Activated naive CD4-positive, alpha-beta T cell treated with anti-CD3 and anti-CD28 coated beads, Interleukin-2, amount 50 U/mL, for 16 hours (primary cell): ENCODE measurements at places on chromosomes 11 and 22.

- no peak for DNase-seq
Observed at GRCh38 chr11:92916299-92916698, 53.2 kb upstream of the MTNR1B start.

GRCh38 chr11:57307666-57308270 lies 17.0 kb downstream of the TNKS1BP1 start:
- no peak for DNase-seq

- DNase-seq = no peak
Observed at GRCh38 chr22:49760280-49760629, 67.4 kb downstream of the BRD1 start.

- no peak for DNase-seq
Observed at GRCh38 chr11:86442420-86442819, 67.7 kb downstream of the CCDC81 start.

- no peak for DNase-seq
Observed at GRCh38 chr11:8192896-8193209, 24.0 kb upstream of the RIC3 start.

GRCh38 chr11:119108146-119108856 lies 1.2 kb downstream of the C2CD2L start:
- peak; percentile 27 for DNase-seq

DNA sequence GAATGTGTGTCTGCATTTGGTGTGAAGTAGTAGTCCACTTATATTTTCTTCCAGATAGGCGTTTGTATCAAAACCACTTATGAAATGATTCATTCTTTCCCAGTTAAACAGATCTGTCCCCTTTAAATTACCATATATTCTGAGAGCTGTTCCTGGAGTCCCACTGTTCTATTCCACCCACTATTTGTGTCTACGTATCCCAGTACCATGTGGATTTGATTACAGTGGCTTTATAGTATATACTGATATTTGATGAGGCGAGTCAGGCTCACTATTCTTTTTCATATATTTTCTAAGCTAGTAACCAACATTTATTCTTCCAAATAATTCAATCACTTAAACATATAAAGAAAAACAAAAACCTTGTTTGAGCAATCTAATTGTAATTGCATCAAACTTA lies 81.9 kb upstream of the RASSF10 start:
- DNase-seq = no peak

GRCh38 chr11:112613051-112613972 lies 347.9 kb upstream of the NCAM1 start:
- DNase-seq = no peak

GRCh38 chr11:34358728-34359547 lies 1.1 kb upstream of the ABTB2 start:
- peak; percentile 71 for DNase-seq

DNA sequence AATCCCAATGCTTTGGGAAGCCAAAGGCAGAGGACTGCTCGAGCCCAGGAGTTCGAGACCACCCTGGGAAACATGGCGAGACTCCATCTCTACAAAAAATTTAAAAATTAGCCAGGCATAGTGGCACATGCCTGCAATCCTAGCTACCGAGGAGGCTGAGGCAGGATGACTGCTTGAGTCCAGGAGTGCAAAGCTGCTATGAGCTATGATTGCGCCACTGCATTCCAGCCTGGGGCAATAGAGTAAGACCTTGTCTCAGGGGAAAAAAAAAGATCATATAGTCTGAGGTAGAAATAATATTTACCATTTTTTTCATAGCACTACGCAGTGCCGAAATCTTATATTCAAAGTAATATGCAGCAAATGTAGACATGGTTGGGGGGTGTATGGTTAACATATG lies 47.8 kb downstream of the MRTFA start:
- DNase-seq = no peak

GRCh38 chr11:33889296-33889695 lies 2.6 kb downstream of the LMO2 start:
- DNase-seq = no peak

GRCh38 chr22:38862375-38863329 lies 9.4 kb downstream of the CBX6 start:
- no peak for DNase-seq

GRCh38 chr11:95426823-95427462 lies 195.9 kb upstream of the SESN3 start:
- no peak for DNase-seq

- peak; percentile 35 for DNase-seq
Observed at GRCh38 chr22:38766076-38766777, 10.4 kb upstream of the SUN2 start.
